ENCODE measurements at places on chromosomes 13 and 19. TPM values are rescaled to one million over a fixed set of nuclear protein-coding genes. Genes with fewer than 3 reads are reported as not detected.

DNA sequence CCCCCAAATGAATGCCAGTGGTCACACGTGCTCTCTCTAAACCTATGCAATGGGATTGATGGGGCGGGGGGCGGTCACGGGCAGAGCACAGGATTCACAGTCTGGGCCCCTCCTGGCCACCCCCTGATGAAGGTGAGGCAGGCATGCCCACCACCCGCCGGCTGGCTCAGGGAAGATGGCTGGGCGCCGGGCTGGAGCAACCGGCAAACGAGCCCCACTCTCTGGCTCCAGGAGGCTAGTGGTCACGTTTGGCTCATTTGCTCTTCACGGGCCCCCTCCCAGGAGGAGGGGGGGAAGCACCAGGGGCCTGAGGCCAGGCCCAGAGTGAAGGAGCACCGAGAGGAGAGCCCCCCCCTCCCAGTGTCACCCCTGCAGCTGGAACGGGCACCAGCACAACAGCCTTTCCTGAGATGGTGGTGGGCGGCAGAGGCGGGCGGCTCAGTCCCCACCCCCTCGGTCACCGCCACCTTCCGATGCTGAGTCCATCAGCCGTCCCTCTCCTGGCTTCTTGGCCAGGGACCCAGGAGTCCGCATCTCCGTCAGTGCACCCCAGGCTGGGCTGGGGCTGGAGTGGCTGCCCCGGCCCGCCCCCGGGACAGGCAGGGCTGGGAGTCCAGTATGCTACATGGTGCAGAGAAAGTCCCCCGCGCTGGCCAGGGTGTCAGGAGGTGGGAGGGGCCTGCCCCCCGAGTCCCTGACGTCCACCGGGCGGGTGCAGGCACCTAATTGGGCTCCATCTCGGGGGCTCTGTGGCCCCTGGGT lies 9.7 kb downstream of the BBC3 start:
- no peak for DNase-seq

GRCh38 chr13:34065928-34066327 lies 248.0 kb downstream of the RFC3 start:
- DNase-seq, result no peak

GRCh38 chr13:47723898-47724297 lies 277.2 kb downstream of the SUCLA2 start:
- DNase-seq, result no peak

DNA sequence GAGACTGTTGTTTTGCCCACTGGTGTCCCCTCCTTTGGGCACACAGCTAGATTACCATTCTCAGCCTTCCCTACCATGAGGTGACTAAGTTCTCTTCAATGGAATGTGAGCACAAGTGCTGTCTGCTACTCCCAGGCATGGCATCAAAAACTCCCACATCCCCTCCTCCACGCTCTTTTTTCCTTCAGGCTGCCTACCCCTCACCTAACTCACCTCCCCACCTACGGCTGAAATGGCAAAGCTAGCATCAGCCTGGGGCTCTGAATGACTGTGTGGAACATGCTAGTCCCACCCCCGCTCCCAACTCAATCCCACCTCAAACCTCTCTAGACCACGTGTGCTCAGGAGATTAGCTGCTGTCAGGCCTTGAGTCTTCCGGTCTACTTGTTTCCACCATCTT lies 512.2 kb downstream of the DIAPH3 start:
- DNase-seq, result no peak

DNA sequence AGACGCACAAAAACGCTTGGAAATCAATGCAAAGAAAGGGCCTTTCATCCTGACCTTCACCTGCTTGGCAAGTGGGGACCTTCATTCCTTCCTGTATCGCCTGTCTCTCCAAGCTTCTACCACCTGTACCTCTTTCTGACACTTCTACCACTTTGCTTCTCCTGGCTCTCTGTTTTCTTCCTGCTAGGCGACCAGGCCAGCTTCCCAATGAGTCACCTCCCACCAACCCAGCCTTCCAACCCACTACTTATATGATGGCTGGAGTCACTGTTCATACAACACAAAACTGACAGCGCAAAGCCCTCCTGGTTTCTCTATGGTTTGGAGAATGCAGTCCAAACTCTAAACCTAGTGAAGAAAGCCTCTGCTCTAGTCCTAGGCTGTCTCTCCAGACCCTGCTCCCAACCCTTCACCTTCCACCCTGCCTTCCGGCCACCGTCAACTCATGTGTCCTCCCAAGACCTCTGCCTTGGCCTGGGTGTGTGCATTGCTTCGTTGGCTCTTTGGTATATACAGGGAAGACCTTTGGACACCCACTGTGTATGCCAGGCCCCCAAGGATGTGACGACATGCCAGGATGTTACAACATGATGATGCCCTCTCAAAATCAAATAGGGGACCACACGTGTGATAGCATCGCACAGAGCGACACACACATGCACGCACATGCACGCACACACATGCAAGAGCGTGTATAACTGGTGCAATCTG lies 148.5 kb downstream of the STK24 start:
- no peak for DNase-seq

- DNase-seq, result no peak
These were observed 304.4 kb downstream of the DCLK1 start for GRCh38 chr13:35826626-35827254.

GRCh38 chr13:51800486-51800885 lies 3.5 kb downstream of the DHRS12 start:
- no peak for DNase-seq

DNA sequence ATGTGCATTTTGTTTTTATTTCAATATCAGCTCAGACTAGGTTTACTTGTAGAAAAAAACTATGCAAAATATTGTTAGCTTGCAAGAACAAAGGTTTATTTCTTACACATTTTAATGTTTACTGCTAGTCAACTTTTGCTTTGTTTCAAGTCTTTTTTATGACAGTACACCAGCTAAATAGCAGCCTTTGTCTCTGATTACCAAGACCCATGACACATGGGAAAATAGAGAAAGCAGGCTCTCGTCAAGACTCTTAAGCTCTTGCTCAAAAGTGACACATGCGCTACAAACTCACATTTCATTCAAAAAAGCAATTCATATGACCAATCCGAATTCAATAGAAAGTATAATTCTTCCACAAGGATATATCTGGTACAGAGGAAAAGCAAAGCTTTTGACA lies 642.3 kb upstream of the SLITRK1 start:
- no peak for DNase-seq

- DNase-seq, result no peak
These were observed 23.8 kb downstream of the PEPD start for GRCh38 chr19:33497778-33498175.

DNA sequence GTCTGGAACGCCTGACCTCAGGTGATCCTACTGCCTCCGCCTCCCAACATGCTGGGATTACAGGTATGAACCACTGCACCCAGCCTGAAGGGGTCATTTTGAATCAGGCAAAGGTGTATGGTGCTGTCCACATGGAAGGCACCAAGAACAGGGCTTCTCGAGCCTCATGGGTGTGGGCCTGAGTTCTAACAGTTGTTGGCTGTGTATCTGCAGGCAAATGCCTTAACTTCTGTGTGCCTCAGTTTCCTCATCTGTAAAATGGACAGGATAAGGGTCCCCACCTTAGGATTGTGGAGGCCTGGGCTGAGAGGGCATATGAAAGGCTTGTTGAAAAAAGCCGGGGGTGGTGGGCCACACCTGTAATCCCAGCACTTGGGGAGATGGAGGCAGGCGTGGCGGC lies 9.2 kb downstream of the AP1M2 start:
- DNase-seq, result no peak

DNA sequence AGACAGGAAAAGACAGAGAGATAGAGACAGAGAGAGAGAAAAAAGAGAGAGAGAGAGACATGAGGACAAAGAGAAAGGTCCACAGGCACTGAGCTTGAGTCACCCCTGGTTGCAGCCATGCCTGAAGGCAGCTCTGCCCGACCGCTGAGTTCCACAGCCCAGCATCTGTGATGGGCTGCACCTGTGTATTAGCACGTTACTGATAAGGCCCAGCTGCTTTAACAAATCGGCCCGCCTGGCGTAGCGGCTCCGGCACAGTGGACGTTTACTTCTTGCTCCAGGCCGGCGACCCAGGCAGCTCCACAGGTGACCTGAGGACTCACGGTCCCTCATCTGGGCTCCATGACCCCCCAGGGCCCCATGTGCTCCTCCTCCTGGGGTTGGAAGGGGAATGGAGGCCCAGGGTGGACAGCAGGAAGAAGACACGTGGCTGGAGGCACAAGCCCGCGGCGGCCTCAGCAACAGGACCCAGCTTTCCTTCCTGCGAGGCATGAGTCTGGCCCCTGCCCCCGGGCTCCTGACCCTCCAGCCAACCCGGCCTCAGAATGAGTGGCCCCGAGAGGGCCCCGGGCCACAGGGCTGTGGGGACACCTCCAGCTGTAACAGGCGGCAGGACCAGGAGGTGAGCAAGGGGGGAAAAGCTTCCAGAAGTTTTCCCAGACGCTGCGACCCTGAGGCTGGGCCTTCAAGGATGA lies 3.9 kb upstream of the CSNK1G2 start:
- DNase-seq, result no peak

DNA sequence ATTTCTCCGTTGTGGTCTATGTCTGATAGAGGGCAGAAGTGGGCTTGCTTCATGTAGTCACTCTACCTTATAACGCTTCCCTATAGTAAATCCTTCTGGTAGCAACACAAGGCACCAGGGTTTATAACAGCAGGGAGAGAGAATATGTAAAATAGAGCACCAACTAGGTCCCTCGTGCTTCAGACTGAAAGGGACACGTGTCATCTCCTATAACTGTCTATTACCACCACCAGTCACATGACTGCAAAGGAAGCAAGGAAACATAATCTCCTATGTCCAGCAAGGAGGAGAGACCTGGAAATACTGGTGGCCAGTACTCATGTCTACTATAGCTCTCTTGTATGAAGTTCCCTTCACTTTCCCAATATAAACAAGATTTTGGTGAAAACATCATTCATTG lies 79.2 kb downstream of the SLAIN1 start:
- no peak for DNase-seq

- no peak for DNase-seq
These were observed 490.0 kb upstream of the ATXN8OS start for GRCh38 chr13:69617587-69617986.

DNA sequence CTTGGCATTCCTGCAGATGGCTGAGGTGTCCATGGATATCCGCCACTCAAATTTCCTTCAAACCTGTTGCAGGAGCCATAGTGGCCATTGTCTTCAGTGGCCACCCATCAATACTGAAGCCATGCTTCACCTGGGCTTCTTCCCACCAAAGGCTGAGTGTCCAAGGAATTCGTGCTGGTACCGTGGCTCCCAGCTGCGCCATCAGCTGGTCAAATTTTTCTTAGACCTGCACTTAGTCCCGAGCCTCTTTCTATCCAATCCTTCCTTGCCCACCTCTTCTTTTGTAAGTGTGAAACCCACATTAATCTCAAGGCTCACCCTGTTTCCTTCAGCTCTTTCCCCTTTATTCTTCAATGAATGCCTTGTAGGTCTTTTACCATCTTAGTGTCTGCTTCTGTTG lies 152.1 kb downstream of the PCDH9 start:
- DNase-seq, result no peak

GRCh38 chr13:84605927-84606326 lies 723.7 kb upstream of the SLITRK1 start:
- no peak for DNase-seq

GRCh38 chr19:2253106-2254063 lies 2.8 kb downstream of the JSRP1 start:
- no peak for DNase-seq

- DNase-seq, result no peak
These were observed 355.9 kb downstream of the KLF12 start for GRCh38 chr13:73778242-73778864.

DNA sequence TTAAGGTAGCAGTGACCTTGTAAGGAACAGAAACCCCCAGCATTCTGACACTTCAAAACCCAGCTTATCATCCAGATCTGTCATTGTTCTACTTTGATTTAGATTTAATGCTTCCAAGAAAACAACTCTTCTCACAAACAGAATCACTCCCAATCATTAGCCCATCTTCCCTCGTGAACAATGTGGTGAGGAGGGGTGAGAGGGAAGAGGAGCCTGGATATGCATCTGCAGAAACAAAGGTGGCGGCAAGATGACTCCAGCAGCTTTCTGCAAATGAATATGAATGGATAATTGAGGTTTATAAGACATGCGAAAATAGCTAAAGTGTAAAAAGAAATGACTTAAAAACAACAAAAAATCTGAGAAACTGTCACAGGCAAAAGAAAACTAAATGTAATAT lies 859.9 kb upstream of the SLC10A2 start:
- no peak for DNase-seq

GRCh38 chr19:32813862-32814425 lies 55.6 kb downstream of the SLC7A9 start:
- DNase-seq, result no peak

DNA sequence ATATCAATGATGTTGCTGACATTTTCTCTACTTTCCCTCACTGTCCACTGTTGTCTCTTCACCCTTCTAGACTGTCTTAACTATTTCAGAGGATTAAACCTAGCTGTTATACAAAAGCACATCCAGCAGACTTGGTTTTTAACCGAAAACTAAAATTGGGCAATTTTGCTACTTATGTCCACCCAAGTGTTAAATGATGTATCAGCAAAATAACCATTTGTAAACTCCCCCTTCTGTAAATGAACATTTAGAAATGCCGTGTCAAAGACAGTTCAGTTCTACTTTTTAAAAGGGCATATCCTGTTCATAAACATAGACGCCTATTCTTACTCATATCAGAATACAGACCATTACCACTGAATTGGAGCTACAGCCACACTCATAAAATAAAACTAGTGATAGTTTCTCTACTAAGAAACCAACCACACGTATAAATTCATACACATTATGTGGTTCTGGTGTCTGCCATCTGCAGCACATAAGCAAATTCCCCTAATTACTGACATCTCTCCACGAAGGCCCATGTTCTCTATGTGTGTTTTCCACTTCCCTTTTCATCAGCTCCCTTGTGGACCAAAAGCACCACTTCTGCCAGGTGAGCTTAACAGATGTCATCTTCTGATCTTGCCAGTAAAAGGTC lies 1091.8 kb downstream of the PCDH9 start:
- DNase-seq, result no peak

DNA sequence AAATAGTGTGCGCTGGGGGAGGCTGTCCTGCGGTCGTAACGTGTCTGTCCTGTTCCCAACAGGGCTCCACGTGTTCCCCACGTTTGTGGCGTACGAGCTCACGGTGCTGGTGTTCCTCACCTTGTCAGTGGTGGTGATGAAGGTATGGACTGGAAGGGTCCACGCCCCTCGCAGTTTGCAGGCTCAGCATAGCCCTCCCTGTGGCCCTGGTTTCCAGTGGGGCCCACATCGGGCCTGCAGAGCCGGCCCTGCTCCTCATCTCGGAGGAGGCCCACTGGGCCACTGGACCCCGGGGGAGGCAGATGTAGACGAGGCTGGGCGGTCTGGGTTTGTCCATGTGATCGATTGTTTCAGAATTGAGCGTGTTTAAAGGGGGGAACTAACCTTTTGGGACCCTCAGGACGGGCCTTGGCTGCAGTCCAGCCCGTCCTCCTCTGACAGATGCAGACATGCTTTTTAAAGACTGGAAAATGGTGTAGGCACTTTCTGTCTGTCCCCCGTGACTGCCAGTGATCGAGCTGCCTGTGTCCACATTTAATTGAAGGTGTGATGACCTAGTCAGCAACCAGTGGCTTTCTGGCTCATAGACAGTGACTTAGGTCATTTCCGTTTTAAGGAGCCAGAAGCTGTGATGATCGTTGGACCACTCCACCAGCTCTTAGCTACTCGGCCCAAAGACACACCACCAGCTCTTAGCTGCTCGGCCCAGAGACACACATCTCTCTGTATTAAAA lies 37.1 kb upstream of the TFDP1 start:
- no peak for DNase-seq

- no peak for DNase-seq
These were observed 223.6 kb downstream of the RGCC start for GRCh38 chr13:41680900-41681299.

The SCGB2B2 gene
- not detected for total RNA-seq

The MLNR gene
- not detected for total RNA-seq

The FCAR gene
- total RNA-seq, result not detected

The PCDH17 gene
- total RNA-seq, result 3.0 TPM

The TNNI3 gene
- total RNA-seq, result not detected

The GPR12 gene
- not detected for total RNA-seq

The POSTN gene
- 1,586 TPM for total RNA-seq
